ENCODE measurements at places on chromosomes 1 and 21.
A peak's percentile ranks its signal among the peaks of the same experiment; 100 is the strongest.

GRCh38 chr1:18770799-18771198 lies 88.7 kb downstream of the TAS1R2 start:
- DNase-seq: no peak

- DNase-seq: no peak
Measured at GRCh38 chr1:89941110-89941766, 53.7 kb upstream of the ZNF326 start.

GRCh38 chr1:200172311-200172710 lies 144.8 kb downstream of the NR5A2 start:
- no peak for DNase-seq

GRCh38 chr1:63497577-63497976 lies 25.4 kb downstream of the ITGB3BP start:
- no peak for DNase-seq

DNA sequence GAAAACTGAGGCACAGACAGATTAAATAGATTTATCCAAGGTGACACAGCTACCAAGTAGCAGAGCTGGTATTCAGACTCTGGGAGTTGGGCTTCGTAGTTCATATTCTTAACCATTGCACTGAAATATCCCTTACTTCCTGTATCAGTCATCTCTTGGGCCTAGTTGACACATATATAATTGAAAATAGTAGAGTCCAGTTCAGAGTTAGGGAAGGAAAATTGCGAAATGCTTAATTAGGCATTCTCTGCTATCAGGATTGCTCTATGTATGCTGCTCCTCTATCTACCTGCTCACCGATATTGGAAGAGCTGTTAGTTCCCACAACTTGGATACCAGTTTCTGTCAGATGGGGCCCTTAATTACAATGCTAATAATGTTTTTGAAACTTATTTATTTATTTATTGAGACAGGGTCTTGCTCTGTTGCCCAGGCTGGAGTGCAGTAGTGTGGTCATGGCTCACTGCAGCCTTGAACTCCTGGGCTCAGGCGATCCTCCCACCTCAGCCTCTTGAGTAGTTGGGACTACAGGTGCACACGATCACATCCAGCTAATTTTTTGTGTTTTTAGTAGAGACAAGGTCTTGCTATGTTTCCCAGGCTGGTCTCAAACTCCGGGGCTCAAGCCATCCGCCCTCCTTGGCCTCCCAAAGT lies 8.2 kb downstream of the RCOR3 start:
- DNase-seq: no peak

GRCh38 chr21:40901691-40902090 lies 54.7 kb upstream of the DSCAM start:
- DNase-seq: no peak

- DNase-seq: no peak
Measured at GRCh38 chr1:101314244-101314643, 77.4 kb downstream of the S1PR1 start.

DNA sequence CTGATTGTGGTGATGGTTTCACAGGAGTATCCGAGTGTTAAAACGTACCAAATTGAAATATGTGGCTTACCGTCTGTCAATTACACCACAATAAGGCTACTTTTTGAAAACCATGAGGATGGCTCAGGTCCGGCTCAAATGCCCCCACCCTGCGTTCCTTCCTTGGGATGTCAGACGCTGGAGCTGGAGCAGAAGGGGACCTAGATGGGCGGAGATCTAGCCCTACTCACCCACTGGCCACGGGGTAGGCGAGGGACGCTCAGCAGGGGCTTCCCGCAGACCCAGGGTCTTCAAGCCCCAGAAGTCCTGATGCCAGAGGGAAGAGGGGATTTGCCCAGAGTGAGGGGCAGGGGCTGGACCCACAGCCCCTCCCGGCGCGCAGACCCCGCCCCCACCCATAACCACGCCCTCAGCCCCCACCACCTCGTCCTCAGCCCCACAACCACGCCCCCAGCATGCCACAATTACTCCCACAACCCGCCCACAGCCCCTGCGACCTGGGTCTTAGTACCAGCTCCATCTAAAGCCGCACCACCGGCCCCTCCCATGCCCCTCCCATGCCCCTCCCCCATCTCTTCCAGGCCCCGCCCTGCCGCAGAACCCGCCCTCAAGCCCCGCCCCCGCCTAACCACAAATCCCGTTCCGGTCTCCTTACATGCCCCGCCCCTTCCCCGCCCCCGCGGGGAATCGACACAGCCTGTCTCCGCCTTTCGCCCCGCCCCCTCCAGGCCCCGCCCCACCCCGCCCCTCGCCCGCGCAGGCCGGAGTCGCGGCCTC lies at the start of gene LRRC3:
TSS of gene LRRC3 (plus strand) at position 764 of the 777 bp plus-strand sequence. CDS start 1,135 bp downstream, outside the sequence.
- peak; percentile 52 for DNase-seq

DNA sequence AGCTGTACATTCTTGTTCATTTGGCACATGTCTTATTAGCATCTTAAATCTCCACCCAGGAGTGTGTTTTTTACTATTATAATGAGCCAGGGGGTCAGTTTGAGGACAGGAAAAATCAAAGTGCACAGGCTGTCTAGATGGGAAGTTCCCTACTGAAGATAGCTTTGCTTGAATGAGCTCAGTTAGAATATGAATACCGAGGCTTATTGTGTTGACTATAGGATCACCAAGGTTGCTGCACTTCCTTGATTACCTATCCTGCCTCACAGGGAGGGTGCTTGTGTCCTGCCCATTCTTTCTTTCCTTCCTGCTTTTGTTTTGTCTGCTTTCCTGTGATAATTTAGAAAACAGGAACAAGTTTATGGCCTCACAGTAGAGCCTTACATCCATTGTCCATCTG lies 16.3 kb downstream of the PHGDH start:
- no peak for DNase-seq

- DNase-seq: no peak
Measured at GRCh38 chr1:109705411-109705810, 6.6 kb upstream of the GSTM5 start.

GRCh38 chr1:236465231-236465958 lies 58.4 kb upstream of the LGALS8 start:
- DNase-seq: no peak

- no peak for DNase-seq
Measured at GRCh38 chr21:41232013-41232412, 64.1 kb downstream of the BACE2 start.

- DNase-seq: no peak
Measured at GRCh38 chr1:167297222-167298214, 76.8 kb downstream of the POU2F1 start.

DNA sequence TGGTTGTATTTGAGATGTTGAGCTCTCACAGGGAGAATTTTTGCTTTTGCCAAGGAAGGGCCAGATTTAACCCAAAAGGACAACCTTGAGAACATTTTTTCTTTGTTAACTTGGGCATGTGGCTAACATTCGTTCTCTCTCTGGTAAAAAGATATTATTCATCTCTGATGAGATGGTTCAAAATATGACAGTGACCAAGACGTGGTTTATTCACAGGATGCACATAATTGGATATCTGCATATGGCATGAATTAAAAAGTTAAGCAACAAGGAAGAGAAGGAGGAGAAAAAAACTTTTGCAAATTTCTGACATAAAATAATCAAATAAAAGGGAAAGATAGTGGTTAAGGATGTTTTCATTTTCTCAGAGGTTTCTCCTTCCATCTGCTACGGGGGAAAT lies 43.1 kb upstream of the BCL10 start:
- no peak for DNase-seq

DNA sequence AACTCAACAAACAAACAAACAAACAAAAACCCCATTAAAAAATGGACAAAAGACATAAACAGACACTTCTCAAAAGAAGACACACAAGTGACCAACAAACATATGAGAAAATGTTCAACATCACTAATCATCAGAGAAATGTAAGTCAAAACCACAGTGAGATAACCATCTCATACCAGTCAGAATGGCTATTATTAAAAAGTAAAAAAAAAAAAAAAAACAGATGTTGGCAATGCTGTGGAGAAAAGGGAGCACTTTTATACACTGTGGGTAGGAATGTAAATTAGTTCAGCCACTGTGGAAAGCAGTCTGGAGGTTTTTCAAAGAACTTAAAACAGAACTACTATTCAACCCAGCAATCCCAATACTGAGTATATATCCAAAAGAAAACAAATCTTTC lies 94.7 kb downstream of the PLPP3 start:
- no peak for DNase-seq

DNA sequence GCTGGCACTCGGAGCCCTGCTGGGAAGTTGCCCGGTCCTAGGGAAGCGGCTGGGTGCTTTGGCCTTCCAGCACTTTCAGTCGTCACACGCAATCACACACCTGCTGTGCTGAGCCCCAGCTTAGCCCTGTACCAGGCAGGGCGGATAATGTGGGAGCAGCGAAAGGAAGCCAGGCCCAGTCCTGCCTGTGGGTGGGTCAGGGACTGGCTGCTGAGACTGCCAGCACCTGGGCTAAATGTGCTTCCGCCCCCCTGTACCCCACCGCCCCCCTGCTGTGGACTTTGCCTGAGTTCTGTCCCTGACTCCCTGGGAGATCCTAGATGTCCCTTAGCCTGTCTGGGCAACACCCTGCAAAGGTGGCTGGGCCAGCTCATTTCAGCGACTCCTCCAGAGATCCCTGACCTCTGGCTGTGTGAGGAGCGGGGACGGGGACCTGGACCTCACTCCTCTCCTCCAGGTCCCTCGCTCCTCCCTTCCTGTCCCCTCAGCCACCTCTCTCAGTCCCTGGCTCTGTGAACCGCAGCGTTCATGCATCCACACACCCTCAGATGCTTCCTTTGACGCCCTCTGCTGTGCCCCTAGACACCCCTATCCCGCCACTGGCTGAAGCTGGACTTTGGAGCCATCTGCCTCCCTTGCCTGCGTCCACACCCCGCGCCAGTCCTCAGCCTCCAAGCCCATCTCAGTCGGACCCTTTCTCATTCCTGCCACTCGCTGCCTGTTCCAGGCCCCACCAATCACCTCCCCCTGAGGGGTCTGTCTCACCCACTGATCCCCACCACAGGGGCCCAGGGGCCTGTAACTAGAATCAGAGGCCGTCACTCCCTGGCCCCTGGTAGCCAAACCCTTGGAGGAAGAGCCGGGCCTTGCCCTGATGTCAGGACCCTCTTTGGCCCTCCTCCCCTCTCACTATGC lies 1.4 kb downstream of the MMEL1 start:
- DNase-seq: no peak

DNA sequence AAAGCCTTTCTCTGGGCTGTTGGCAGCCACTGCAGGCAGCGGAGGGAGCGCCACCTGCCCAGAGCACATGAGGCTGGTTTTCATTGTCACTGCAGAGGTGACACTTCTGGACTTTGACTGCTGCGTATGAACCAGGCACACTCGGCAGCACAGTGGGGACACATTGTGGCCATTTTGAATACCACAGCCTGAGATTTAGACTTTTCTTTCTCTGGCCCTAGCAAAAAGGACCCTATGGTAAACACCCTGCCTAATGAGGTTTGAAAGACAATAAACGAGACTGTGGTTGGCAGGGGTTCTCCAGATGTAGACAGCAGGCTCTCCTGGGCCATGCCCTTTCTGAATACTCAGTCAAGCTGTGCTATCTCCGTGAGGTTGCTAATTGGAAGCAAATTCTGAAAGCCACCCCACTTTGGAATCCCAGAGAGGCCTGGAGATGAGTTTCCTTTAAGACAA lies 12.0 kb upstream of the KCNE2 start:
- DNase-seq: no peak

DNA sequence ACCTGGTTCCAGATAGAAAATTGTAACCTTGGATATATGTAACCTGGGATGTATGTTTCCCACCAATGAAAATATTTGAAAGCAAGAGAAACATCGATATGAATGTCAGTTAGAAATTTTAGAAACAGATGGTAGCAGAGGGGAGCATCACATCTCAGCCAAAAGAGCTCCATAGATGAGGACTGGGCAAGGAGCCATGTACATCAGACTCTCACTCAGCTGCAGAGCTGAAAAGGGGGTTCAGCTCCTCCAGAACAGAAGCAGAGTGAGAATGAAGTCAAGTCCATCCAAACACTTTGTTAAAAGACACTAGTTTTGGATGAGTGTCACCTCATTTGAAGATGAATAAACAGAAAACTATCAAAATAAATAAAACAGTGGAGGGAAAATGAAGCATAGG lies 202.4 kb downstream of the HMCN1 start:
- no peak for DNase-seq

- DNase-seq: no peak
Measured at GRCh38 chr1:42096554-42096953, 56.7 kb upstream of the GUCA2B start.

- DNase-seq: no peak
Measured at GRCh38 chr21:34632498-34632897, 17.6 kb upstream of the RCAN1 start.

DNA sequence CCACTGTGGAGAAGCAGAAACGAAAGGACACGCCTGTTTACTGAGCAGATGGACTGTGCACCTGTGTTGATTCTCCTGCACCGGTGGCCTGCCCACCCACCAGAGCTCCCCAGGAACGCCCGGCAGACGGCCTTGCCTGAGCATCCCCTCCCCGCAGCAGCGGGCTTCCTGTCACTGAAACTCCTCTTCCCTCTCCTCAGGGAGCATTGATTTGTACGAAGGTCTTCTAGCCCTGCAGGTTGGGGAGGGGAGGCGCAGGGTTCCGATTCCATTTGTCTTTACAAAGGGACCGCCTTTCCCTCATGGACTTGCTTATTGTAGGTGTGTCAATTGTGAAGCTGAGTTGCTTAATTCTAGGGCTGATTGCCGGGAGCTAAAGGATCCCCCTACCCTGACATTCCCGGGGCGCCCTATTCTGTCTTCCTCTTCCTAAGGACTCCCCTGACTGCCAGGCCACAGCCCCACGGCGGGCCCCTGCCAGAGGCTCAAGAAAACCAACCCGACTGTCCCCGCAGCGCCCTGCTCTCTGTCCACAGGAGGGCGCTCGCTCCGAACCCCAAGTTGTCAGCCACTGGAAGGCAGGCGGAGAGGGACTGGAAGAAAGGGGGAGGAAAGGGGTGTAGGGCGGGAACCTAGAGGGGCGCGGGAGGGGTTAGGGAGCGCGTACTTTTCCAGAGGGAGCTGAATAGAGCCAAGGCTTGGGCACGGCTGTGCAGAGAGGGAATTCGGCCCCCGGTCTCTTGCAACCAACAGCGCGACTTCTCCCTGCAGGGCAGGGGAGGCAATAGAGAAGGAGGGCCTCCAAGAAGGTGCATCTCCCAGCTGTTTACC lies 2.8 kb downstream of the S100A6 start:
- peak; percentile 58 for DNase-seq

- no peak for DNase-seq
Measured at GRCh38 chr21:45013260-45013841, 61.0 kb upstream of the ADARB1 start.

- DNase-seq: no peak
Measured at GRCh38 chr1:207440626-207441025, 13.5 kb upstream of the CR2 start.

DNA sequence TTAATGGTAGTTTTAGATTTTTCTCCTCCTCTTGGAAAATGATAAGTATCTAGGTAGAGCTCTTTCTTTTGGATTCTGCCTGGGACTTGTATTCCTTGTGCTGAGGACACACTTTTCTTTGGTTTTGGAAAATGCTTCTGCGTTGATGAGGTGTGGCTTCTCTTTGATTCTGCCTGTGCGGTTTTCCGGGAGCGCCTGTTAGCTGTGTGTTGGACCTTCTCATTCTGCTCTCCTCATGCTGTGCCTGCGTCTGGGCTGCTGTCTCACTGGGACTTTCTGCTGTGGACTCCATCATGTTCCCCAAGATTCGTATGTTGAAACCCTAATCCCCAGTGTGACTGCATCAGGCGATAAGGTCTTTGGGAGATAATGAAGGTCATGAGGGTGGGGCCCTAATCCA lies 21.0 kb downstream of the C1orf174 start:
- no peak for DNase-seq

GRCh38 chr1:67534627-67535065 lies 104.4 kb upstream of the SERBP1 start:
- no peak for DNase-seq

Measured in activated T-helper 1 cell treated with anti-CD3 and anti-CD28 coated beads, Interleukin-2, amount 50 U/mL, for 16 hours (primary cell).